Esophagus squamous epithelium (tissue), 5 donors: ENCODE measurements at places on chromosomes 11 and 22.
A peak's percentile ranks its signal among the peaks of the same experiment; 100 is the strongest.

GRCh38 chr11:31861011-31861410 is 49.9 kb upstream of the PAX6 start:
- DNase-seq: no peak

- no peak for DNase-seq
These were observed 58.9 kb upstream of the EMID1 start for GRCh38 chr22:29146771-29147170.

GRCh38 chr11:77065878-77066228 is 918 bp upstream of the CAPN5 start:
- DNase-seq: no peak

GRCh38 chr11:71184421-71185210 is 67.8 kb downstream of the SHANK2 start:
- DNase-seq: no peak

DNA sequence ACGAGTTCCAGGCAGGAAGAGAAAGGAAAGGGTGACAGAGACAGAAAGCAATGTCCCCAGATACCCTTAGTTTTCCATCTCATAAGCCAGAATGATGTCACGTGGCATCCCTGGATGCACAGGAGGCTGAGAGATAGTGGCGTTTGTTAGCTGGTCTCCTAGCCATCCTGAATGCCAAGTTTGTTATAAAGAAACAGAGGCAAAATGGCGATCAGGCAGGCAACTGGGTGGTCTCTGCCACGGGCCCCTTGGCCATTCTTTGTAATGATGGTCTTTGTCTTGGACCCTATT is 5.3 kb downstream of the SMIM38 start:
- no peak for DNase-seq

GRCh38 chr11:9138612-9139579 is 47.5 kb upstream of the SCUBE2 start:
- DNase-seq: no peak

DNA sequence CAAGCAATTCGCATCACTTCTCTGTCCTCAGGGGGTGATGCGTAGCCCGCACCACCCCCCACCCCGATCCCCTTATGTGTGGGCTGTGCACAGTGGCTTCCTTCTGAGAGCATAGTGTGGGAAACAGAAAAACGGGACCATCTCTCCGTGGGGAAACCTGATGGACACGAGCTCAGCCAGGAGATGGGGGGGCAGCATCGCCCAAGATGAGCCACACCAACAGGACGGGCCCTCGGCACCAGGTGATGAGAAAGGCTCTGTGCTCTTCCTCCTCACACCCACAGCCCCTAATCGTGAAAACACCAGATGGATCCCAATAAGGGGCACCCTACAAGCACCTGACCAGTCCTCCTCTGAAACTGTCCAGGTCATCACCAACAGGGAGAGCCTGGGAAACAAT is 153.6 kb downstream of the SHANK2 start:
- no peak for DNase-seq

- peak; percentile 67 for DNase-seq
These were observed at the start of gene CBX7 for GRCh38 chr22:39152511-39153219. Gene CBX7, minus strand, starts transcription at chr22:39152680. Its CDS starts 236 bp downstream, at chr22:39152444.

GRCh38 chr11:92473736-92474135 is 249.1 kb downstream of the FAT3 start:
- DNase-seq: no peak

GRCh38 chr22:35681454-35682052 is 33.3 kb downstream of the APOL6 start:
- DNase-seq: no peak

DNA sequence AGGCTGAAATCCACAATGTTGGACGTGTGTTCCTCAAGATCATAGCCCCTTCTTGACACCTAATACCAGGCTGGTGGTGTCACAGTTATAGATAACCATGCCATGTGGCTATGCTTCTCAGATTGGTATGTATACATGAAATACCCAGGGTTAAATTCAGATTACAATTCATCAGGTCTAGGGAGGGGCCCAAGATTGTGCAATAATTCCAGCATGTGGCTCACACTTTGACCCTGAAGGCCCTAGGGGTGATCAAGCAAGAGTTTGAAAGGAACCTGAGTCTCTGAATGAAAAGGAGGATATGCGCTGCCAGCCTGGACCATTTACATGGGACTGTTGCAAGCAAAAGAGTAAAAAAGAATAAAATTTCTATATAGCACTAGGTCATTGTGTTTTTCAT is 7.4 kb downstream of the OR4C6 start:
- DNase-seq: no peak

DNA sequence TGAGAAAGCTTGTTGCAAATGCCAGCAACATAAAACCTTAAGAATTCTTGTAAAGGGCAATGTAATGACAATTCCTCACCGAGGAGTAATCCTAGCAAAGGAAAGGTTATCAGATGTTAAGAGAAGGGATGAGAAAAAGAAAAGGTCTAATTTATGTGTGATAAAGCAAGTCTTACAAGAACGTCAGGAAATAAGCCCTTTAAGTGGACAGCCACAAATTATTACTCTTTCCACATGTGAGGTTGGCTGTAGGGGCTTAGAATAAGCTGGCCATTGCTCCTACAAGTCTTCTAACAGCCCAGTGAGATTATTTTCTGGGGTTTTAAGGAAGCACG is 9.3 kb downstream of the LAYN start:
- no peak for DNase-seq

- no peak for DNase-seq
These were observed 66.2 kb upstream of the NECTIN1 start for GRCh38 chr11:119795231-119795630.

GRCh38 chr22:38744981-38745380 is 10.8 kb downstream of the SUN2 start:
- DNase-seq: no peak
